Sigmoid colon (tissue), 7 donors: ENCODE measurements at places on chromosomes 7 and 10. TPM values are rescaled to one million over a fixed set of nuclear protein-coding genes. Genes with fewer than 3 reads are reported as not detected.

The NUTM2E gene
- not detected for total RNA-seq

The TRPV5 gene
- not detected for total RNA-seq

The SKAP2 gene
- 14.7 TPM for total RNA-seq

The URGCP gene
- 27.3 TPM for total RNA-seq

The DRGX gene
- total RNA-seq = not detected

- H3K4me1 ChIP-seq = no peaks in the 10 kb centered on the region
- no peaks in the 10 kb centered on the region for H3K27me3 ChIP-seq
- no peak overlapping the region for H3K27ac ChIP-seq
- no peak for DNase-seq
- H3K4me3 ChIP-seq = no peak overlapping the region
Measured at GRCh38 chr7:142088022-142088714, 23.4 kb upstream of the MGAM2 start.

GRCh38 chr7:52741670-52742290 lies 293.7 kb upstream of the POM121L12 start:
- DNase-seq = no peak
- H3K36me3 ChIP-seq = no peaks in the 10 kb centered on the region
- no peaks in the 10 kb centered on the region for H3K4me1 ChIP-seq
- no peaks in the 10 kb centered on the region for H3K27me3 ChIP-seq
- no peak overlapping the region for H3K27ac ChIP-seq

DNA sequence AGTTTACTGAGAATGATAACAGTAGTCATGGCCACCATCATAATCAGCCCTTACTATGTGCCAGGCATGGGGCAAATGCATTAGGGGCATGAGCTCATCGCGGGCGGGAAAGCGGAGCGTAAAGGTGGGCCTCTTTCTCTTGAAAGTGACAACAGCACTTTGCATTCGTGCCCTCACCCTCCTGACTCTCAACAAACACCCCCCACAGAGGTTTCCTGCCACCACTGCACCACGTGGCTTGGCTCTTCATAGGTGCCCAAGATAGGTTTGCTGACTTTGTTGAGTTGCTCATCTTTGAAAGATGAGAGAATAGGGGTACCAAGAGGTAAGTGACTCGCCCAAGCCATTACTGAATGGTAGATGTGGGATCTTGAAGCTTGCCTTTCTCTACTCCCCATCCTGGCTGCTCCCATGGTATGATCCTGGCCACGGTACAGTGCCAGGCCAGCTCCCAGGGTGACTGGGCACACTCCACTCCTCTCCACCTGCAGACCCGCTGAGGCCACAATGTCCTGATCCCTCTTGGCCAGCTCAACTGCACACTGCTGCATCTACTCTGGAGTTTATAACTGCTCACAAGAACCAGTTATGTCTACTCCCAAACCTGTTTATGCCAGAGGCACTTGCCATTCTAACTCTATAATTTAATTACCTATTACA lies 26.0 kb downstream of the SLIT1 start:
- no peaks in the 10 kb centered on the region for H3K4me1 ChIP-seq
- H3K36me3 ChIP-seq = no peaks in the 10 kb centered on the region
- no peaks in the 10 kb centered on the region for H3K27me3 ChIP-seq

DNA sequence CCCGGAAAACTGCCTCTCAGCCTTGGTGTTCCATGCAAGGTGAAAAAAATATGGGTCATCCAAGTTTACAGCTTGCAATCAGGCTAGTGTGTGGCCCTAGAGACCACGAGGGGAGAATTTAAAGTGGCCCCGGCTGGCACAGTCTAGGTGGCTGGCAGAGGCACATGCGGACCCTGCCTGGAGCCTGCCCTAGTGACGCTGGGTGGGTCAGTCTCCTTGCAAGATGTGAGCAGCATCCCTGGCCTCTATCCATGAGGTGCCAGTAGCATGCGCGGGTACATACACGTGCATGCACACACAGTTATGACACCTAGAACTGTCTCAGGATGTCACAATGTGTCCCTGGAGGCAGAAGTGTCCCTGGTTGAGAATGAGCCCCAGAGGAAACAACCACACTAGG lies 22.4 kb upstream of the ZNF716 start:
- H3K4me3 ChIP-seq = no peak overlapping the region
- H3K27ac ChIP-seq = no peak overlapping the region
- DNase-seq = peak; percentile 56
- no peaks in the 10 kb centered on the region for H3K27me3 ChIP-seq

GRCh38 chr10:63258920-63259678 lies 126.0 kb downstream of the NRBF2 start:
- peaks cover 54% of the 10 kb centered on the region for H3K4me1 ChIP-seq
- H3K4me3 ChIP-seq = no peak overlapping the region
- H3K36me3 ChIP-seq = no peaks in the 10 kb centered on the region
- DNase-seq = no peak

DNA sequence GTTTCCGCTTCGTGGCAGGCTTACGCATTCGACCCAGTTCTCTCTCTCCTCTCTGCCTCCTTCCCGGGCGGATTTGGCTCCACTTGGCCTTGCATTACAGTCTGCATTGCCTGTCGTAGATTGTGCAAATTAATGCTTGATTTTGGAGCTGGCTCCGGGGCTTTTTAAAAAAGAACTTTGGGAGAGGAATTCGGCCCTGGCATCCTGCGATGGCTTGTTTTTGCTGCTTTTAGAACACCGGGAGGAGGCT lies 767 bp downstream of the EIF4EBP2 start:
- H3K27me3 ChIP-seq = no peaks in the 10 kb centered on the region
- peak overlapping the region; percentile 100 for H3K27ac ChIP-seq

- H3K27ac ChIP-seq = no peak overlapping the region
- H3K27me3 ChIP-seq = no peaks in the 10 kb centered on the region
Measured at GRCh38 chr7:158536871-158537515, 50.6 kb downstream of the PTPRN2 start.

DNA sequence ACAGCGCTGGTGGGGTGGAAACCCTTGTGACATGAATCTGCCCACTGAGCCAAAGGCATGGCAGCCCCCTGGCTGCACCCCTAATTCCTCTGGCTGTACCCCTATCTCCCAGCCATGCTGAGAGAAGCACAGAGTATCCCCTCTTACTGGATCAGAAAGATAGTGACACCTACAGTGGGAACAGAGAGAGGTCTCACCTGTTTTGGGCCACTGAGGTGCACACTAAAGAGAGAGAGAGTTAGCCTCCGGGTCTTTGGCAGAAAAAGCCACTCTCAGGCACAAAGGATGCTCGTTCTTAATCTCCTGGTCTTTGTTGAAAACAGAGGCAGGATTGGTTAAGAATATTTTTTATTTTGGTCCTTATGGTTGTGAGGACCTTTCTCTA lies 11.3 kb downstream of the TSPAN14 start:
- H3K27me3 ChIP-seq = no peaks in the 10 kb centered on the region
- peak overlapping the region; percentile 17 for H3K4me3 ChIP-seq
- no peaks in the 10 kb centered on the region for H3K4me1 ChIP-seq
- no peaks in the 10 kb centered on the region for H3K36me3 ChIP-seq
- no peak for DNase-seq
- H3K27ac ChIP-seq = peak overlapping the region; percentile 79
